ENCODE measurements at places on chromosomes 5 and 9.
A peak's percentile ranks its signal among the peaks of the same experiment; 100 is the strongest.

GRCh38 chr5:131536211-131536826 lies 98.7 kb downstream of the RAPGEF6 start:
- peak; percentile 31 for DNase-seq

DNA sequence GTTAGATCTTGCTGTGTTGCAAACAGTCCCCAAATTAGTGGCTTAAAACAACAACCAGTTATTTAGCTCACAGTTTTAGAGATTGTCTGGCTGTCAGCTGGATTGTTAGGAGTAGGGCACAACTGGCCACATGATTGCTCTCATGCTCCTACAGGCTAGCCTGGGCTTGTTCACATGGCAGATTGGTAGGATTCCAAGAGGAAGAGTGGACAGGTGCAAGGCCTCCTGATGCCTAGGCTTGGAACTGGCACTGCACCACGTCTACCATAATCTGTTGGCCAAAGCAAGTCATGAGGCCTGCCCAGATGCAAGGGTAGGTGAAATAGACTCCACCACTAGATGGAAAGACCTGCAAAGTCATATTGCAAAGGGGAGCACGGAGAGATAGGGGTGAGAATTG lies 76.4 kb downstream of the ACER2 start:
- no peak for DNase-seq

- no peak for DNase-seq
Observed at GRCh38 chr5:15344954-15345353, 155.0 kb upstream of the FBXL7 start.

- DNase-seq = no peak
Observed at GRCh38 chr5:81815321-81815720, 64.4 kb upstream of the SSBP2 start.

DNA sequence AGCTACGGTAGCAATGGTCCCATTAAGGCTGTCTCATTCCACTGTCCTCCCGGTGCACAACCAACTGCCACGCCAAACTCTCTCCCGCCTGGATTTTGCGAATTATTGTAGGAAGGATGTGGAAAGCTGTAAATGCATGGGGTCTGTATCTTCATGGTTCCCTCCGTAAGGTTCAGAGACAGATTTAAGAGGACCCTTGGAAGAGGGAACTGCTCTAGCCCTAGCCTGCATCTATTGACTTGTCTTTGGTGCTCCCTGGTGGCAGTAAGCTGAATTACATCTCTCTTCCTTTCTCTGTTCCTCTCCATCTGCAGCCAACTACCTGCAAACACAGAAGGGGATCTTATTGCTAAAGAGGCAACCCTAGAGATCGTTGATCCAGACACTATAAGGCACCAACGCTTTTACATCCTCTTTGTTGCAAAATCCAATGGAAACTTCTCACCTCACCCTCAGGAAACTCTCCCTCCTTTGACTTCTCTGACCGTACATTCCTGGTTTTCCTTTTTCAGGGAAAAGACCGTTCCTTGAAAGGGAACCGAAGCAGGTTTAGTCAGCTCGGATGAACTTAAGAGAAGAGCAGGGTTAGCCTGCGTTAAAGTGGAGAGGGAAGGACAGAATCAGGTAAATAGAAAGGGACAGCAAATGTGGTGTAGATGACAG lies 11.9 kb downstream of the CAPSL start:
- peak; percentile 52 for DNase-seq

- peak; percentile 83 for DNase-seq
Observed at GRCh38 chr5:9437741-9438240, 108.1 kb downstream of the SEMA5A start.

- no peak for DNase-seq
Observed at GRCh38 chr9:101254733-101255433, 129.9 kb downstream of the BAAT start.

- peak; percentile 40 for DNase-seq
Observed at GRCh38 chr5:120684749-120685415, 220.8 kb downstream of the PRR16 start.

All from fibroblast of skin of abdomen (primary cell).